Stimulated activated CD8-positive, alpha-beta memory T cell treated with anti-CD3 and anti-CD28 coated beads, Interleukin-4, amount 100 ng/mL, for 4 hours (primary cell): ENCODE measurements at places on chromosomes 2 and 18.

- no peak for DNase-seq
Observed at GRCh38 chr18:316393-316792, 48.5 kb upstream of the THOC1 start.

DNA sequence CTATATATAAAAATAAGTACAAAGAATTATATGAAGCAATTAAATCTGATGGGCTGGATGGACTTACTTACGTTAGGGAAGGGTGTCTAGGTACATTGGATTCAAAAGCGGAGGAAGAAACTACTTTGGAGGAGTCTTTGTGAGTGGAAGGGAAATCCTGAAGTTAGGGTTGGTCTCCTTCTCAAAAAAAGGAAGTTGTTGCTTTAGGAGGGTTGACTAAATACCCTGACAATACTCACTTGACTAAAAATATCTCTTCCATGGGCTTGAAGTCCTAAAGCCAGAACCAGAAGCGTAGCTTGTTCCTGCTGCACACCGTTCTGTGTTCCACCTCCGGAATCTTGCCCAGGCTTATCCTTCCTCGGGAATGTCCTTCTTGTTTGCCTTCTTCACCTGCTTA, 143.3 kb upstream of the ZEB2 start:
- DNase-seq = no peak

DNA sequence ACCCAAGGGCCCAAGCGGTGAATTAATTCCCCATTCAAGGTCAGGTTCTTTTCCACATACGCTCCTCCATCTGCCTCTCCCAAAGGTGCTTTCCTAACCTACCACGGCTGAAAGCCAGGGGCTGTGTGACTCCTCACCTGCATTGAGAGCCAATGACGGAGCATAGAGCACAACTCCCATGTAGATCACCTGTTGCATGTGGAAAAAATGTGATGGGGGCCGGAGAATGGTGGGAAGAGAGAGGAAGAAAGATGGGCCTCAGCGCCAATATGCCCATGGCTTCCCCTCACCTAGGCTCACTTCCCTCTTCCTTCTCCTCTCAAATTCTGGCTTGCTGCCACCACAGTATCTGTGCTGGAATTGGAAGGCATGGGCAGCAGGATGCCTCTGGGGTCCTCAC, 5.5 kb upstream of the ATRAID start:
- DNase-seq = no peak

DNA sequence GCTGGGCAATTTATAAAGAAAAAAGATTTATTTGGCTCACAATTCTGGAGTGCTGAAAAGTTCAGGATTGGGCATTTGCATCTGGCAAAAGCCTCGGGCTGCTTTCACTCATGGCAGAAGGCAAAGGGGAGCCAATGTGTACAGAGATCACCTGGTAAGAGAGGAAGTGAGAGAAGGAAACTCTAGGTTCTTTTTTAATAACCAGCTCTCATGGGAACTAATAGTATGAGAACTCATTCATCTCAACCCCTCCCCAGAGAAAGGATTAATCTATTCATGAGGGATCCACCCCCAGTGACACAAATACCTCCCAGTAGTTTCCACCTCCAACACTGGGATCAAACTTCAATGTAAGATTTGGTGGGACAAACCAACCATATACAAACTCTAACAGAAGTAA, 129.0 kb downstream of the EVA1A start:
- no peak for DNase-seq

DNA sequence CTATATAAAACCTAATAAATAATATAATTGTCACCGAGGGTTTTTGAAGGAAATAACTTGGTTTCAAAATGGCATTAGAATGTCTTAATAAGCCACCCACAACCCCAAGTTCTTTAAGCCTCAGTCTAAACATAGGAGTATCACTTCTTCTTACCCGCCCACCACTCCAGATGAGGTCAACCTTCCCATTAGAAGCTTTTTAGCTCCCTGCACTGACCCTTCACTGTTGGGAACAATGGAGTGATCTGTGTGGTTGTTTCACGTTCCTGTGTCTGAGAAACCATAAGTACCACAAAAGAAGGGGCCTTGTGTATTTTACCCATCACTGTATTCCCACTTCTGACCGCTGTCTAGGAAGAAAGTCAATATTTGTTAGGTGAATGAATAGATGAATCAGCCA, 326.3 kb upstream of the ZNF521 start:
- DNase-seq = no peak

GRCh38 chr2:99780276-99780675, 290.5 kb upstream of the REV1 start:
- DNase-seq = no peak

GRCh38 chr2:84302513-84303412, 156.3 kb downstream of the SUCLG1 start:
- DNase-seq = no peak

GRCh38 chr2:73283545-73284295, 558 bp downstream of the FBXO41 start:
- DNase-seq = no peak

DNA sequence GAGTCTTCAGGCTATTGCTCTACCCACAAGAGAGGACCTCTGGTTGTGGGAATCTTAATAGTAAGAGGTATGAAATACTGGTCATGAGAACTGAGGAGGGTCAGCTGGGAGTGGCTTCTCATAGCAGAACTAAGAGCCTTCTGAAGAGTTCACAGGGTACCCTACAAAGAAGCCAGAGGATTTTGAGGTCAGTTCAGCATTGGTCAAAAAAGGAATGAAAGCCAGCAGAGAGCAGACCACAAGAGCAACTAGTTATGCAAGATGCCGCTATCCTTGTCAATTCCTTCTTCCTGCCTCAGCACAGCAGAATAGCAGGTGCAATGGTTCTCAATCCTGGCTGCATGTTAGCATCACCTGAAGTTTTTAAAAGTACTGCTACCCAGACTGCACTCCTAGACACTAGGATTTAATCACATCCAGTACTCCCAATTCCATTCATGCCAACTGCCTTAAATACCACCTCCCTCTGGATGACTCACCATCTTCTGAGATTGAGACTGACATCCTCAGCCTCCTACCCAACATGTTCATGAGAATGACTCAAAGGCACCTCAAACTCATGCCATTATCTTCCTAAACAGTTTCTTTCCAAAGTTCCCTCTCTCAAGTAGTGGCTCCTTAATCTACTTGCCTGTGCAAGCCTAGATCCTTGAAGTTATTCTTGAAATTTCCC, 81.0 kb upstream of the RBMS1 start:
- DNase-seq = no peak

DNA sequence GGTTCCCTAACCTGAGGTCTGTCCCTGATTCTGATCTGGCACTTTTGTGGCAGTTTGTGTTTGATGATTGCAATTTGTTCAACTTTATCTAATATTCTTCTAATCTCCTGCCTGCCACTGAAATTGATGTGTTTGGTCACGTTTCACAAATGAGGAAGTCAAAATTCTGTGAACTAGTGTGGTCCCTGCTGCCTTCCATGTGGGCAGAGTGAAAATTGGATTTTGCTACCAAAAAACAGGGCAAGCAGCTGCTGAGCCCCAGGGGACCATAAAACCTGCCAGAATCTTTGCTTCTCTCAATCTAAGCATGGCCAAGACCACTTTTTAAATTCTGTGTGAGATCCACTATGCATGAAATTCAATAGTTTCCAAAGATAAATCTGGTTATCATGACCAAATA, 195.5 kb upstream of the CYRIA start:
- DNase-seq = no peak

GRCh38 chr2:133421516-133422324, 146.5 kb downstream of the NCKAP5 start:
- no peak for DNase-seq

GRCh38 chr2:237644381-237644703, 17.0 kb downstream of the LRRFIP1 start:
- DNase-seq = no peak
